DND-41 (cell line): ENCODE measurements at places on chromosomes 11 and 22.

DNA sequence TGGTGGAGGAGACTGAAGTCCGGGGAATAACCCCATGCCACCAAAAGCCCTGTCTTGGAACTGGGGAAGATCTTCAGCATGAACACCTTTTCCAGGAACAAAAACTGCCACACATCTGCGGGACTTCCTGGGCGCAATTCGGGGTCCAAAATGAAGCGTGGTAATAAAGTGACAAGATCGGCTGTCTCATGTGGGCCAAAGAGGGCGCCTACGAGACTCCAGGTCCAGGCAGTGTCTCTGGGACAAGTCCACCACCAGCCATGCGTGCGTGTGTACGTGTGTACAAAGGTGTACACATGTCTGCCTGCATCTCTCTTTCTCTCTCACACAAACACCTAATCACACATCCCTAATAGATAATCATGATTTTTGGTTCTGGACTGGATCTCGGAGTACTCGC is 8.9 kb upstream of the MYBPC3 start:
- H3K4me3 ChIP-seq, result no peak overlapping the region
- H3K27me3 ChIP-seq, result no peaks in the 10 kb centered on the region
- DNase-seq, result peak; percentile 17
- no peaks in the 10 kb centered on the region for H3K36me3 ChIP-seq

DNA sequence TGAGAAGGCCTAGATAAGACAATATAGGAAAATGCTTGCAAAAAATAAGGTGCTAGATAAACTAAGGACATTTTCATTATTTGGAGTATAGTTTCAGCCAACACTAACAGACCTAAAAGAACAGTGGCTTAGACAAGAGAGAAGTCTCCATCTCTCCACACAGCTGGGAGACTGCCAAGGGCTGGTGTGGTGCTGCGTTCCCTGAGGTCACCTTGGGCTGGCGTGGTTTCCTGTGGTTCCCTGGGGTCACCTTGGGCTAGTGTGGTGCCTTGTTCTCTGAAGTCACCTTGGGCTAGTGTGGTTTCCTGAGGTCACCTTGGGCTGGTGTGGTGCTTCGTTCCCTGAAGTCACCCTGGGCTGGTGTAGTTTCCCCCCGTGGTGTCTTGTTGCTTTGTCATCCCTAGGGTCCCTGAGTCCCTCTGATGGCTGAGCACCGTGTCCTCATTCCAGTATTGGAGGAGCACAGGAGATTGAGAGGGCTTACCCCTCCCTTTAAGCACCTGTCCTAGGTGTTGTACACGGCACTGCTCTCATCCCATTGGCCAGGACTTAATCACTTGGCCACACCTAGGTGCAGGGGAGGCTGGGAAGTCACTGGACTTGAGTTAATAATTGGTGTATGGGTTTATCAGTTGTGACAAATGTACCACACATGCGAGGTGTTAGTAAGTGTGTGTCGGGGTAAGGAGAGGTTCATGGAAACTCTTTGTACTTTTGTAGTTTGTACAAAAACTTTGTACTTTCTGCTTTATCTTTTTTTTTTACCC is 14.9 kb downstream of the SAMM50 start:
- no peak overlapping the region for H3K4me3 ChIP-seq
- H3K27ac ChIP-seq, result no peak overlapping the region
- peaks cover 93% of the 10 kb centered on the region for H3K36me3 ChIP-seq
- no peaks in the 10 kb centered on the region for H3K27me3 ChIP-seq

GRCh38 chr22:45207981-45208664 is 32.6 kb downstream of the KIAA0930 start:
- DNase-seq, result no peak
- H3K4me3 ChIP-seq, result no peak overlapping the region
- peaks cover 12% of the 10 kb centered on the region for H3K36me3 ChIP-seq
- H3K4me1 ChIP-seq, result no peaks in the 10 kb centered on the region
- no peaks in the 10 kb centered on the region for H3K27me3 ChIP-seq
- no peak overlapping the region for H3K27ac ChIP-seq

- no peaks in the 10 kb centered on the region for H3K27me3 ChIP-seq
- peak overlapping the region; percentile 62 for H3K4me3 ChIP-seq
- peak overlapping the region; percentile 97 for H3K27ac ChIP-seq
- peaks cover 22% of the 10 kb centered on the region for H3K4me1 ChIP-seq
- H3K36me3 ChIP-seq, result peaks cover 1% of the 10 kb centered on the region; the same call in 1 of the 2 replicates
Observed at GRCh38 chr22:23913306-23913660, 19.1 kb downstream of the MIF start.

DNA sequence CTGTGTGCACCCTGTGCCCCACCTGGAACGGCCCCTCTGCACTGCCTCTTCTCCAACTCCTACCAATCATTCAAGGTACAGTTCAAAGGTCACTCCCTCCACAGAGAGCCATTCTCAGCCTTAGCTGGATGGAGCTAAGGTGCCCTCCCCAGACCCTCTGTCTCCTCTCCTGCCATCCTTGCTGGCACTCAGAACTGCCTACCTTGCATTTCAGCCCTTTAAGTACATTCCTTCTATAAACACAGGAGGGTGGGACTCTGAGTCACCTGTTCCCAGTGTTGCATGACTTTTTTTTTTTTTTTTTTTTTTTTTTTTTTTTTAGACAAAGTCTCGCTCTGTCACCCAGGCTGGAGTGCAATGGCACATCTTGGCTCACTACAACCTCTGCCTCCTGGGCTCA is 8.6 kb downstream of the TTLL1 start:
- no peaks in the 10 kb centered on the region for H3K27me3 ChIP-seq
- no peaks in the 10 kb centered on the region for H3K36me3 ChIP-seq
- no peak overlapping the region for H3K4me3 ChIP-seq
- no peaks in the 10 kb centered on the region for H3K4me1 ChIP-seq
